Activated naive CD4-positive, alpha-beta T cell treated with anti-CD3 and anti-CD28 coated beads for 36 hours (primary cell): ENCODE measurements at places on chromosomes 3 and 15.

- no peaks in the 10 kb centered on the region for H3K36me3 ChIP-seq
- no peak overlapping the region for H3K4me3 ChIP-seq
- no peaks in the 10 kb centered on the region for H3K4me1 ChIP-seq
- no peaks in the 10 kb centered on the region for H3K27me3 ChIP-seq
- no peak overlapping the region for H3K27ac ChIP-seq
- DNase-seq, result no peak
Observed at GRCh38 chr3:176692199-176692965, 504.9 kb downstream of the TBL1XR1 start.

- H3K4me3 ChIP-seq, result peak overlapping the region; percentile 85
- peak overlapping the region; percentile 22 for H3K27ac ChIP-seq
- H3K36me3 ChIP-seq, result no peaks in the 10 kb centered on the region
- H3K27me3 ChIP-seq, result no peaks in the 10 kb centered on the region
- DNase-seq, result peak; percentile 15
Observed at GRCh38 chr15:41774882-41775417, 666 bp downstream of the MAPKBP1 start.

DNA sequence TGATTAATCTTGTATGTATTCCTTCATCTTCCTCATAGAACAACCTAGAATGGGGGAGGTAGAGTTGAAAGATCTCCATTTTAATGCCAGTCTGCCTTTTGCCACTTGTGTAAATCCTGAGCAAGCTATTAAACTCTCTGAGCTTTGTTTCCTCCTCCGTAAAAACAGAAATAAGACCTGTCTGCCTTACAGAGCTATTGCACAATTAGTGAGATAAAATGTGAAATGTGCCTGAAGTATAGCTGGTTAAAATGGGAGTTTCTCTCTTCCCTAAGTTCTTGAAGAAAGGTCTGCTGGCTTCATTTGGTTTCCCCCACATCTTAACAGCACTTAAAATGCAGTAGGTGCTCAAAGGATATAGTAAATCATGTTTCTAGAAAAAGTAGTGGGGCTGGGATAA, 19.0 kb downstream of the ALDH1A2 start:
- H3K27me3 ChIP-seq, result peaks cover 35% of the 10 kb centered on the region
- H3K4me1 ChIP-seq, result no peaks in the 10 kb centered on the region
- no peaks in the 10 kb centered on the region for H3K36me3 ChIP-seq
- DNase-seq, result no peak

- H3K27me3 ChIP-seq, result no peaks in the 10 kb centered on the region
- H3K27ac ChIP-seq, result no peak overlapping the region
- no peaks in the 10 kb centered on the region for H3K4me1 ChIP-seq
Observed at GRCh38 chr15:72339777-72340177, 19.8 kb upstream of the CELF6 start.

GRCh38 chr3:126491221-126492013, 15.7 kb upstream of the ZXDC start:
- H3K4me3 ChIP-seq, result no peak overlapping the region
- DNase-seq, result no peak
- H3K27me3 ChIP-seq, result no peaks in the 10 kb centered on the region
- H3K36me3 ChIP-seq, result no peaks in the 10 kb centered on the region
- peaks cover 12% of the 10 kb centered on the region for H3K4me1 ChIP-seq

DNA sequence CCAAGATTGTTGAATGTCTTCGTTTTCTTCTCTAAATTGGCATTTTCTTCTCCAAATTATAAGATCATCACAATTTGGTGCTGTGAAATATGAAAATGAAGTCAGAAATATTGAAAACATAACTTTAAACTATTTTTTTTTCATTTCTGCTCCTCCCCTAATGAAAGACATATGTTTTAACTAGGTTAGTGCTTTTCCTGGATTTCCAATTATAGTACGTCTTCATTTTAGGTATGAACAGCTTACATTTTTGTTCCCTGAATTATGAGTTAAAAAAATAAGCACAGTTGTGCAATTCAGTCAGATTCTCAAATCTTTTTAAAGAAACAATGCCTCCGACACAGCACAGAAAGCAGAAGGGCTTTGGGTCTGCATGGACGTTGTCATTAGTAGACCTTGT, 83.5 kb upstream of the CFAP20DC start:
- no peaks in the 10 kb centered on the region for H3K4me1 ChIP-seq
- no peaks in the 10 kb centered on the region for H3K36me3 ChIP-seq
- H3K27ac ChIP-seq, result no peak overlapping the region

DNA sequence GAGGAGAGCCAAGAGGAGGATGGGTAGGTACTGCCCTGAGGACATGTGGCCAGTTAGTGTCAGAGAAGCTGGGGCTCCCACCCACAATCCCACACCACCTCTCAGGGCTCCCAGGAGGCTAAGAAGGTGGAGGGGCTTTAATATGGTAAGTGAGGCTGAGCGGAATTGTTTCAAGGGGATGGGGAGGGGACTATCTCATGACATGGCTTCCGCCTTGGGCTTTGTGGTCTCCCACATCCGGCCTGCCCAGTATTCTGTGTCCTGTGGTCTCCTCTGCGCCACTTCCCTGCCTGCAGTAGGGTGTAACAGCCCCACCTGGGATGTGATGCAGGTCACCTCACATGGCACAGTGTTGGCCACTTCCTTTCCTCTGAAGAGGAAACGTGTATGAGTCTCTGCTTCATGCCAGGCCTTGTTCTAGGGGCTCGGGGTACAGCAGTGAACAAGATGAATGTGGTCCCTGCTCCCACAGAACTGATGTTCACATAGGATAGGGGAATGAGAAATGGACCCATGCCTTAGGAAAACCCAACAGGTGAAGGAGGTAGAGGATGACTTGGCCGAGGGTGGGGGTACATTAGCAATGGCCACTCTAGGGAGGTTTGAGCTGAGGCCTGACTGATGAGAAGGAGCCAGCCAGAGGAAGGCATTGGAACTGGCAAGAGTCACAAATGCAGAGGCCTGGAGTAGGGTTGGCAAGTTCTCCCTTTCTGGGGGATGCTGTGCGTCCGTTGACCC, 3.2 kb downstream of the NEIL1 start:
- H3K27me3 ChIP-seq, result no peaks in the 10 kb centered on the region
- peaks cover 7% of the 10 kb centered on the region for H3K36me3 ChIP-seq
- H3K27ac ChIP-seq, result peak overlapping the region; percentile 76

DNA sequence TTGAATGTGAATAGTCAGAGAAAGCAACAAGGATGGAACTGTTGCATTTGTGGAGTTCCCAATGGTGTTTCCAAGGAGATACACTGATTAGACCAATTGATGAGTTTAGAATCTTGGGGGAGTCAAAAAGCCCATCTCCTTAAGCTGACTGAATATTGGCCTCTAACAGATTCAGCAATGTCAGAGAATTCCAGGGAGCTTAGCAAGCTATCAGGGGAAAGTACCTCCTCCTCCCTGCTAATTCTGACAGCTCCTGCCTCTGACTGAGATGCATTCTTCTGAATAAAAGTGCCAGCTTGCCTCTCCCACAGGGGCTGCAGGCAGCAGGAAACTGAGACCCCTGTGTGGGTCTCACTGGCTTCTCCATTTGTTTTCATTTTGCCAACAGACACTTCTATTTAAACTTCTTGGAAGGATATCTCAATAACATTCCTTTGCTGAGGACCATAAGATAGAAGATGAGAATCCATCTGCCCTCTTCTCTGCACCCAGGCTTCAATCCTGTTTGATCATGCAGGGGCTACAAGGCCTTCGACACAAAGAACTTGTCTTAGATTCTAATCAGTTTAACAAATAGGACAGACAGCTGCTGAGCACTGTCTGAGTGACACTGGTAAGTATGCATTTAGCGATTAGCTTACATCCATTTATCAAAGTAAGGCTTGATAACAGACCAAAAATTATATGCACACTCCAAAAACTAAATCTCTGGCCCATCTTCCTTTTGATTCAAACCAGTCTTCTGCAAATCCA, 1080.8 kb downstream of the TUSC7 start:
- H3K27ac ChIP-seq, result no peak overlapping the region
- no peak for DNase-seq
- no peaks in the 10 kb centered on the region for H3K27me3 ChIP-seq
- H3K4me1 ChIP-seq, result no peaks in the 10 kb centered on the region

DNA sequence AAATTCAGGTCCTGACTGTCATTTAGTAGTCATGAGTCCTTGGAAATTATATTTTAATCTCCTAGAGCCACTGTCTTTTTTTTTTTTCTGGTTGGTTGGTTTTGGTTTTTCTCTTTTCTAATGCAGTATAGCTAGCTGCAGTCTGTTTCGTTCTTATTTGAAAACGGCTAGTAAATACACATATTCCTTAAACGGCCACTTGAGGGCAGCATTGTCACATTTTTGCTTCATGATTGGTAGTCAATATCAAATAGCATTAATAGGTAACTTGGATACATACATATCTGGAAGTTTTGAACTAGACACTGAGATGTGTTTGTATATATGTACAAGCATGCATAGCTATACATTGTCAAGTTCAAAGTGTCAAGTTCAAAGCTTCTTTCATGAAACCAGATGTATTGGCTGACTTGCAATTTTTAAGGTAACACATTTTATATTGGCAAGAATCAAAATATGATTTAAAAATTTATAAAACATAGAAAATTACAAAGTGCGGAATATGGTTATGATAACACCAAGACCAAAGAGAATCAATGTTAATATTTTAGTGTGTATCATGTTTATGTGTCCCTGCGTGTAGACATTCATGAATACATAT, 22.5 kb downstream of the GABRA5 start:
- no peaks in the 10 kb centered on the region for H3K36me3 ChIP-seq
- peaks cover 29% of the 10 kb centered on the region for H3K27me3 ChIP-seq
- peaks cover 4% of the 10 kb centered on the region for H3K4me1 ChIP-seq
- peak; percentile 83 for DNase-seq

DNA sequence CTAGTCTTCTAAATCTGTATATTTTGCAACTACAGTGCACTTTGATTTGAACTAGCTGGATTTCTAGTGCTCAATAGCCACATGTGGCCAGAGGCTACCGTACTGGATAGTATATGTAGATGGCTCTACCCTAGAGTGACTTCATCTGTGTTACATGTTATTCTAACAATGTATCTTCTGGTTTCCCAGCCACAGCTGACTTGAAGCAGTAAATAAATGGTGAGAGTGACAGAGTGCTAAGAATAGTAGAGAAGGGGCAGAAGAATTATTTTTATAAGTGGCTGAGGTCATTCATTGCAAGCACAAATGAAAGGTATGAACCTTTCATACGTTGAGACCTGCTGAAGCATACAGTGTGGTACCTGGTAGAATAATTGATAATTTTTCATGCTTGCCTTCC, 30.9 kb downstream of the KAT2B start:
- H3K4me3 ChIP-seq, result no peak overlapping the region
- no peaks in the 10 kb centered on the region for H3K27me3 ChIP-seq
- H3K36me3 ChIP-seq, result peaks cover 9% of the 10 kb centered on the region
- DNase-seq, result no peak
- no peak overlapping the region for H3K27ac ChIP-seq
